ENCODE measurements at places on chromosomes 11 and 22. TPM values are rescaled to one million over a fixed set of nuclear protein-coding genes. Genes with fewer than 3 reads are reported as not detected.

DNA sequence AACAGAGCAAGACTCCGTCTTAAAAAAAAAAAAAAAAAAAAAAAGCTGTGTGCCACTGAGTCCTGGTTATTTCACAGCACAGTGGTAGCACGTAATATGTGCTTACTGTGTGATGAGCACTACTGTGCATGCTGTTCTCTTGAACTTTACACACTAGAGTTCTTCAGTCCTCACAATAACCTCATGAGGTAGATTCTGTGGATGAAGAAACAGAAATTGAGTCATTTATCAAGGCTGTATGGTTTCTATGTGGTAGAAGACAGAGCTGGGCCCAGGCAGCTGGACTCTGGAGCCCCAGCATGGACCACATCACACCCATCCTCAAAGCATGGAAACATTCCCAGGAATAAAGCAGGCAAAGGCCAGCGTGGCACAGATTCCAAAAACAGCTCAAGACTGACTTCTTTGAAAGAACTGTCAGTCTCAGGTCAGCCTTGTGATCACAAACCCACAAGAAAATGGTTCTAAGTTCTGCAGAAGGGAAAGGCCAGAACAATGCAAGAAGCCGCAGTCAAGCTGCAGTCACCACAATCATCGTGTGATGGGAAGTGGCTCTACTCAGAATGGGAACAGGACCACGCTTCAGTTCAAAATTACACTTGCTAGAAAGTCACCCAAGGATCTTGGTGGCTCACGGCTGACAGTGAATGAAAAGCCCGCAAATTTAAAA, 49.5 kb downstream of the MICAL3 start:
- no peak for DNase-seq

GRCh38 chr11:5712507-5712906, 22.9 kb downstream of the TRIM22 start:
- DNase-seq: peak; percentile 62

- no peak for DNase-seq
These were observed 717.8 kb downstream of the JRKL start for GRCh38 chr11:97107604-97108003.

- no peak for DNase-seq
These were observed 569.9 kb upstream of the CADM1 start for GRCh38 chr11:116073854-116074837.

- DNase-seq: no peak
These were observed 394 bp downstream of the CHRM4 start for GRCh38 chr11:46391186-46391577.

- DNase-seq: no peak
These were observed 89.5 kb upstream of the B3GAT1 start for GRCh38 chr11:134501406-134502152.

DNA sequence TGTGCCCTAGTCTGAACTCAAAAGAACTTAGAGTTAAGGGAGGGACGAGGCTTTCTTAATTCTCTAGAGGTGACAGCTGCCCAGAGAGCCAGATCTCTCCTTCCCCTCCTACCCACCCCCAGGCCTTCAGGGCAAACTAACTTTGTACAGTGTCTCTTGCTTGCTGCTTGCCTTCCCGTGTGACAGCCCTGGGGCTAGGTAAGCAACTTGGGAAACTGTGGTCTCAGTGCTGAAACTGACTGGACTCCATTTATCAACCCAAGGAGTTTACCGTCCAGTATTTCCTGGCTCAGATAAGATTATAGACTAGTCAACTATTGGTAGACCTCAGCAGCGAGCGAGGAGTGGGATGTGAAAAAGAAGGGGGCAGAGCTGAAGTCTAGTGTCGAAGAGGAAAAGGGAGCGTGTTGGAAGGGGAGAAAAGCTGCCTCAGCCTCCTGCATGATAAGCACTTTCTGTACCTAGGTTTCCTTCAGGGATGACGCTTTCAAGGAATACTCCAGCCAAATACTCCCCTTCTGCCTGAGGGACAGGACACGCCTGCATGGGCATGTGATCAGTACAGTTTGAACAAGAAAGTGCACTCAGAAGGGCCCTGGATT, 43.3 kb upstream of the WEE1 start:
- DNase-seq: no peak

GRCh38 chr11:267491-267994, 10.7 kb upstream of the NLRP6 start:
- DNase-seq: peak; percentile 73

DNA sequence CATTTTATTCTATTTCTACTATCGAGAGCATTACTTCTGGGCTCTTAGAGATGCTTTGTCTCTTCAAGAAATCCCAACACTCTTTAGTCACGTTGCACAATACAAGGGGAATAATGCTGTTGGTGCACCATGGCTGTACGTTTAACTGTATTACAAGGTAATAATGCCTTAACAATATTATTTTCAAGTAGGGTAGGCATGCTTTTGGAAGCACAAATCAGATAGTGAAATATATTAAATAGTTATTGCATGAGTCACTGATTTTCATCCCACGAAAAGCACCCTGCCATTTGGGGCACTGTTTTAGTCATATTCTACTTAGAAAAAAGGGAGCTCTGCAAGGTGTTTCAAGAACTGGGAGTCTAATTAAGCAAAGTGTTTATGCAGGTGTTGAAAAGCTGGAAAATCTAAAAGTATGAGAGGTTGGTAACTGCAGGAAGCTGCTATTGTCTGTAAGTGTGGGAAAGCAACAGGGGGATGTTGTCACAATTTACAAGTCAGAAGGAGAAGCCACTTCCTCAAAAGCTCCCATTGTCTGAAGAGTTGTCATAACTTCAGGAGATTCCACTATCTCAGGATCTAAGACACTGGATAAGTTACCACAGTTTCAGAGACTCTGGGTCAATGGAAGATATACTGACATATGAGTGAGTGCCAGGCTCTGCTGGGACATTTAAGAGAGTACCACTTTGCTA, 218.2 kb downstream of the JRKL start:
- no peak for DNase-seq

DNA sequence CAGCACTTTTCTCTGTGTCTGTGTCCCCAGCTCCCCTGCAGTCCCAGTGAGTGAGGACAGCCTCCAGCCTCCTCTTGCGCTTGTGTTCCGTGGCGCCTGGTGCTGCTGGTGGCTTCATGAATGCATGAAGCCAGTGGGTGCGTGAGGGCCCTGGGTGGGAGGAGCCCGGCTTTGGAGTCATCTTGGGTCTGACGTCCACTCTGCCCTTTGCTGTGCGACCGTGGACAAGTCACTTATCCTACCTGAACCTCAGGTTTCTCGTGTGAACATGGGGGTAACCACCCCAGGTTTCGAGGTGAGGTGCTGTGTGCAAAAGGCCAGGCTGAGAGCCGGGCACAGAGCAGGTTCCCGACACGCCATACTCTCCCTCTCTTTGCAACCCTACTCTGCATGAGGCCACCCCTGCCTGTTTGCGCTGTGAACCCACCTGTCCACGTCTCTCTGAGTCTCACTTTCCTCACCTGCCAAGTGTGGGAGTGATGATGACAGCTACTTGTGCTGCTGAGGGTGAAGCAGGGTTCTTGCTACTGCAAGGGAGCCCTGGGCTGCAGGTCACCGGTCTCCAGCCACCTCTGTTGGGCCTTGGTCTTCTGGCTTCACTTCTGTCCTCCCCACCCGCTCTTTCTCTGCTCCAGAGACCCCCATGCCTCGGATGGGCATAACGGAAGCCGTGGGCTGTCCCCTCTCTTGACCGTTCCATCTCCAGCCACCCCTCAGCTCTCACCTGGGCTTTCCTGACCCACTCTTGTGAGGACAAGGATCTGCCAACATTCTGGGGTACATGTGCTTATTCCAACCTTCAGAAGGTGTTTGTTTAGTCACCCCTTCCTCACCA, 537.6 kb downstream of the TBC1D22A start:
- DNase-seq: no peak

GRCh38 chr11:20315800-20316199, 47.7 kb upstream of the HTATIP2 start:
- no peak for DNase-seq

Gene ART5
- not detected for total RNA-seq

Gene OR5AS1
- not detected for total RNA-seq

Gene NLRP14
- total RNA-seq: 6.4 TPM

Gene MS4A2
- total RNA-seq: not detected

Gene ARHGAP20
- not detected for total RNA-seq

Gene GLYAT
- not detected for total RNA-seq
